Substantia nigra (tissue), 51 donors: ENCODE measurements at places on chromosomes 6 and 20.

DNA sequence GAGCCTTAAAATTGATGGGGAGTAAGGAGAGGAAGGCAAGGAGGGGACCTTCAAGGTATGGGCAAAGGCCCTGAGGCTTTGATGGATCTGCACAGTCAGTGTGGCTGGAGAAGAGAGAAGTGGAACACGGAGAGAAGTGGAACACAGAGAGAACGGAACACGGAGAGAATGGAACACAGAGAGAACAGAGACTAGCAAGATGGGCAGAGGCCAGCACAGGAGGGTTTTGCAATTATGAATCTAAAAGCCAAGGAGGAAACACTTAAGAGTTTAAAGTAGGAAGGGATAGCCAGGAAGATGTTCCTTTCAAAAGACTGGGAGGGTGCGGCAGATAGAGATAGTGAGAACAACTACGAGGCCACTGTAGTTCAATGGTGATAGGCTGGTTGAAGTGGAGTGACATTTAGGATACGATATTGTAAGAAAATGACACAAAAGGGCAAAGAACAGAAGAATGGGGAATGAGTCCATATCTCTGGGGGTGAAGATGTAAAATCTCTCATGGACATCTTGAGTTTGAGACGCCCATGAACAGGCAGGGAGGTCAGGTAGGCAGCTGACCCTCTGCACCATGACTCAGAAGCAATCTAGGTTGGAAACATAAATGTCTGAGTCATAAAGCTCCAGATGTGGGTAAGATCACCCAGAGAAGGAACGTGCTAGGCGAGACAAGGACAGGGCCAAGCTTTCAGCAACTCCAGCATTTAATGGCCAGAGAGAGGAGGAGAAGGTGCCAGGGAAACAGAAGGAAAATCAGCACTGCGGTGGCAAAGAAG, 25.4 kb downstream of the ZMYND8 start:
- no peak for DNase-seq

DNA sequence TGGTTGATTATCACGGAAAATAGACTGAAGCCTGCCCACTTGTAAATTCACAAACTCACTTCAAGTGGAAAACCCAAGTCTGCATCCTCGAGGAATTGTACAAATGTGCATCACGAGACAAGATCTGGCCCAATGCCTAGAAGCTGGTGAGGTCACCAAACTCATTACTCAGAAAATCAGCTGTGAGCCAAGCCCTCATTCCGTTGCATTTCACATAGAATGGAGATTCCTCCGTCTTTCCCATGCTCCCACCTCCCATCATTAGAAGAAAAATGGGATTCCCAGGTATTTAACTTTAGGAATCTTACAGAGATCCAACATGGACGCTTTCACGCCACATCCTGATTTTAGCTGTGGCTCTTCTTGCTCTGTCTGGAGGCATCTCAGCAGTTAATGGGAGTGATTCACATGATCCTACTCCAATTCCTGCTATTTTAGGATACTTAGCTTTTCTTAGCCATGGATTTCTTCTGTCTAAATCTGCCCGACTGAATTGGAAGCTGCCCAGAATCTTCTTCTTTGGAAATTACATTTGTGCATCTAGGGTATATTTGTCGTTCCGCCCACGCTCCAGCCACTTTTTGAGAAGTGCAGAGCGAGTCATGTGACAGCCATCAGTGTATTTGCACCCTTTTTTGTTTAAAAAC, 68.7 kb upstream of the STMND1 start:
- peak; percentile 29 for DNase-seq

- DNase-seq = no peak
These were observed 449.7 kb downstream of the CDC5L start for GRCh38 chr6:44837255-44837654.

DNA sequence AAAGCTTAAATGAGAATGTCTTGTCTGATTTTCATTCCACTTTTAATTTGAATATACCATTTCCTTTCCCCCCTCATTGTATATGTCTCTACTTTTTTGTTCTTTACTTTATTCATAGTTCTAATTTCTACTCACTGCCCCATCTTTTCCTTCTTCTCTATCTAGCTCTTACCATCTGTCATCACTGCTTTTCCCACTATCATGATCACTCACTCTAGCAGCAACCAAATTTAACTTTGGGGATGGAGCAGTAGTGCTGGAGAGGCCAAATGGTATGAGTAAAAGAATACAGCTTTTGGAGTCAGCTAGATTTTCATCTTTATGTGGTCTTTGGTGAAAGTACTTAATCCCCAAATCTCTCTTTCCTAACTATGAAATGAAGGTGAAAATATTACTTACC, 25.5 kb downstream of the QKI start:
- DNase-seq = no peak

- no peak for DNase-seq
These were observed 10.4 kb downstream of the OR2B2 start for GRCh38 chr6:27901801-27902200.

- no peak for DNase-seq
These were observed 895.2 kb upstream of the CITED2 start for GRCh38 chr6:140269591-140270165.
